RWPE1 (cell line): ENCODE measurements at places on chromosomes 2 and 18.
A peak's percentile ranks its signal among the peaks of the same experiment; 100 is the strongest.

DNA sequence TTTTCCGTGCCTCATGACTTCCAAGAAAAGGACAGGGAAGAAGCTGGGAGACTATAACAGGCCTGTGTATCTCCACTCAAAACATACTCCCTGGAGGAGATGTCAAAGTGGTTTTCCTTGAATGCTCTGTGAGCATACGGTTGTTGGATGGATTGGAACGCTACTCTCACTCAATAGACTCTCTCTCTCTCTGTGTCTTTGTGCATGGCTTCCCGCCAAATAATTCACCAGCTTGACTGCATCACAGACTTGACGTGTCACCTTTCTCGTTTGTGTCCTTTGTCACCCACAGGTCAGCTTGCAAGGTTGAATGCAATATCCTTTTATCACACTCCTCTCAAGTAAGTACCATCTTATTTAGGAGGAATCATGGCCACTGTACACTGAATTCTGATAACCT lies 156.8 kb upstream of the MAPRE2 start:
- no peak for DNase-seq

DNA sequence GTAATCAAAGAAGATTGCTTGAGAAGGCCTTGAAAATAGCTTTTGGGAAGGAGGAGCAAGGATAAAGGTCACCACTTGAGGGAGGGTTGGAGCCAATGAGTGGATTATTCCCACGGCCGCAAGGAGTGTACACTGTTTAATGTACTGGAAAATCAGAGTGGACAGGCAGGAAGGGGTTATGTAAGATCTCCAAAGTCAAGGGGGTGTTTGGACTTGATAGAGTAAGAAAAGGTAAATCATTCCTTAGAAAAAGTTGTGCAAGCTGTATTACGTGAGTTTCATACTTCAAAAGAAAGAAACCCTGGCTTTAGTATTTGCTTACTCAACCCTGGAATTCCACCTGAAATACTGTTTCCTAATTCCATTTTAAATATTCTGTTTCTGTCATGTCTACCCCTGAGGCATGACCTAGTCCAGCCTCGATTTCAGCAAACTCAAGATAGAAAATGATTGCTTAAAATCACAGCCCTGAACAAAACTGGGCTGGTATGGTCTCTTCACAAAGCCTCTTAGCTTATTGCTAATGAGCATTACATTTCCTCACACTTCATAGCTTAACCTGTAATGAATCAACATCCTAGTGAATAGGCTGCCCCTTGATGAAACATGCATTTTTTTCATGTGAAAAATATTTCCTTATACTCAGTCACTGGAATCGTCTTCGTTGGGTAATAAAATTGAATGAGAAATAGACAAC lies 1.1 kb downstream of the MREG start:
- peak; percentile 68 for DNase-seq

GRCh38 chr2:76080154-76080553 lies 369.4 kb upstream of the GCFC2 start:
- DNase-seq: no peak

DNA sequence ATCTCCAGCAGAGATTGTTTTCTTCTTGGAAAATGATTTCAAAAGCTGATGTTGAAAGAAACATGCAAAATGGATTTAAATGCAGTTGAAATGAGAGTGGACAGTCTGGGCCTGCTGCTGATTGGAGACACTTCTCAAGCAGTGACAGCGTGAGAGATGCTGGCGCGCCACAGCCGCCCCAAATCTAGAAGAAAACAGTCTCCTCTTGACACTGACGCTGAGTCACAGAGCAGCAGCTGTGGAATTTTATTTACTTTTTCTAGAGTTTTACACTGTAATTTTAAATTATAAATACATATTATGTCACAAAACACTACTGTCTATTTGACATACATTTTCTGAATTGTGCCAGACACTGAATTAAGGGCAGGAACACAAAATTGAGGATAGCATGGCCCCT lies 121.8 kb upstream of the TMEM200C start:
- DNase-seq: no peak

- DNase-seq: no peak
Observed at GRCh38 chr2:233692648-233693047, at the start of gene UGT1A6. UGT1A6 (plus strand) TSS chr2:233692890; CDS start chr2:233693005, 115 bp downstream.
